ENCODE measurements at places on chromosomes 6 and 20. TPM values are rescaled to one million over a fixed set of nuclear protein-coding genes. Genes with fewer than 3 reads are reported as not detected.

- DNase-seq, result no peak
These were observed 55.4 kb upstream of the TULP4 start for GRCh38 chr6:158256746-158257424.

Gene ZNF343
- total RNA-seq, result 9.3 TPM

Gene KIAA1755
- 45.4 TPM for total RNA-seq

GRCh38 chr6:87851674-87852299, 149.8 kb upstream of the AKIRIN2 start:
- no peak for DNase-seq

Gene IMPG1
- not detected for total RNA-seq

Gene CAP2
- total RNA-seq, result 20.6 TPM

DNA sequence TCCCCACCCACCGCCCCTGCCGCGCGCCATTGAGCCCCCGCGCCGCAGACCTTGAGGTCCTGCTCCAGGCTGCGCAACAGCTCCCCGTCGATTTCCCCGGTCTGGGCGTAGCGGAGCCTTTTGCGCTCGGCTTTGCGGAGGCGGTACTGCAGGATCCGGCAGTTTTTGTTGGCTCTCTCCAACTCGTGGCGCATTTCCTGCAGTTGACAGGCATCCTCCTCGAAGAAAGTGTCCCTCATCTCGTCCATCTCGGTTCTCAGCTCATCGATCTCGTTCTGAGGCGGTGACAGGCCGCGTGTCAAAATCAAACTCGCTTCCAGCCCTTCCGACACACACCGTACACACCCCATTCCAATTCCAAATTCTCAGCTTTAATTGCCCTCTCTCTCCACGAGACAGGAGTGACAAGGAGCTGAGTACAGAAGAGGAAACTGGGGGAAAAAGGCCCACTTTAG, 4.3 kb downstream of the MTCL3 start:
- DNase-seq, result no peak

DNA sequence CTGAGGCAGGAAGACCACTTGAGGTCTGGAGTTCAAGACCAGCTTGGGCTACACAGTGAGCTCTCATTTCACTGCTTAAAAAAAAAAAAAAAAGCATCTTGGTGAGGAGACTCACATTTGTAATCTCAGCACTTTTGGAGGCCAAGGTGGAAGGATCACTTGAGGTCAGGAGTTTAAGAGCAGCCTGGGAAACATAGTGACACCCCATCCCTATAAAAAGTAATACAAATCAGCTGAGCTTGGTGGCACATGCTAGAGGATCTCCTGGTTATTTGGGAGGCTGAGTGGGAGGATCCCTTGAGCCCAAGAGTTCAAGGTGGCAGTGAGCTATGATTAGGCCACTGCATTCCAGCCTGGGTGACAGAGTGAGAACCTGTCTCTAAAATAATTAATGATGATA, 29.4 kb upstream of the SYNCRIP start:
- no peak for DNase-seq

Gene CYP39A1
- total RNA-seq, result 1.1 TPM

Gene PRSS16
- not detected for total RNA-seq
